MCF 10A (cell line): ENCODE measurements at places on chromosomes 2 and 18. TPM values are rescaled to one million over a fixed set of nuclear protein-coding genes. Genes with fewer than 3 reads are reported as not detected.
A peak's percentile ranks its signal among the peaks of the same experiment; 100 is the strongest.

- DNase-seq = peak; percentile 28
Measured at GRCh38 chr18:8045884-8046281, 478.8 kb downstream of the PTPRM start.

GRCh38 chr18:24219561-24220317 lies 80.9 kb downstream of the CABYR start:
- no peak for DNase-seq

GRCh38 chr2:37318401-37318800 lies 6.2 kb downstream of the PRKD3 start:
- DNase-seq = no peak

SFTPB gene
- total RNA-seq = 0.26 and 0.32 TPM in 2 replicates

SERPINB3 gene
- 0.28 TPM in 1 of 2 replicates, not detected in the other for total RNA-seq

VWA3B gene
- total RNA-seq = not detected in 2 replicates

ZNF397 gene
- total RNA-seq = 22.5 and 26.5 TPM in 2 replicates

GRHL1 gene
- total RNA-seq = 0.96 and 2.0 TPM in 2 replicates

CKAP2L gene
- total RNA-seq = 14.7 and 21.6 TPM in 2 replicates
